ENCODE measurements at places on chromosomes 12 and 14.

DNA sequence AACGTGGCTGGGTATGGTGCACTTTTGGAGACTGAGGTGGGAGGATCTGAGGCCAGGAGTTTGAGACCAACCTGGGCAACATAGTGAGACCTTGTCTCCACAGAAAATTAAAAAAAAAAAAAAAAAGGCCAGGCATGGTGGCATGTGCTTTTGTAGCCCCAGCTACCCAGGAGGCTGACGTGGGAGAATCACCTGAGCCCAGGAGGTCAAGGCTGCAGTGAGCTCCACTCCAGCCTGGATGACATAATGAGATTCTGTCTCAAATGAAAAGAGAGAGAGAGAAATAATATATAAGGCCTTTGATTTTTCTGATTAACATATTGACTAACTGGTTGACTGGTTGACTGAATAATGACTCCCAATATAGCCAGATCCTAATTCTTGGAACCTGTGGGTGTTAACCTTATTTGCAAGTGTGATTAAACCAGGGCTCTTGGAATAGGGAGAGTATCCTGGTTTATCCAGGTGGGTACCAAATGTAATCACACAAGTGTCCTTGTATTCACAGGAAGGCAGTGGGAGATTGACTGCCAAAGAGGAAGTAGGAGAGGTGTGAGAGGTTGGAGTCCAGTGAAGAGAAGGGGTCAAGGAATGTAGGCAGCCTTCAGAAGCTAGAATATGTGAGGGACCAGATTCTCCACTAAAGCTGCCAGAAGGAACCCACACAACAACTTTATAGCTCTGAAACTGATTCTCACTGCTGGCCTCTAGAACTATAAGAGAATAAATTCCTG is 12.0 kb downstream of the YY1 start:
- no peak for DNase-seq

GRCh38 chr12:9749640-9750039 is 11.1 kb downstream of the CD69 start:
- no peak for DNase-seq

GRCh38 chr14:88818018-88818417 is 6.4 kb upstream of the TTC8 start:
- DNase-seq, result no peak

- no peak for DNase-seq
Observed at GRCh38 chr14:61560323-61560722, 135.0 kb upstream of the HIF1A start.

- no peak for DNase-seq
Observed at GRCh38 chr14:93295541-93296220, 37.2 kb downstream of the BTBD7 start.

GRCh38 chr12:79381248-79382208 is 309.2 kb downstream of the PAWR start:
- no peak for DNase-seq
